BJ (cell line): ENCODE measurements at places on chromosomes 2 and 18. TPM values are rescaled to one million over a fixed set of nuclear protein-coding genes. Genes with fewer than 3 reads are reported as not detected.
A peak's percentile ranks its signal among the peaks of the same experiment; 100 is the strongest.

- DNase-seq: no peak
Measured at GRCh38 chr2:70087702-70088597, 673 bp downstream of the PCBP1 start.

Gene ADD2
- not detected in 2 replicates for polyA plus RNA-seq

DNA sequence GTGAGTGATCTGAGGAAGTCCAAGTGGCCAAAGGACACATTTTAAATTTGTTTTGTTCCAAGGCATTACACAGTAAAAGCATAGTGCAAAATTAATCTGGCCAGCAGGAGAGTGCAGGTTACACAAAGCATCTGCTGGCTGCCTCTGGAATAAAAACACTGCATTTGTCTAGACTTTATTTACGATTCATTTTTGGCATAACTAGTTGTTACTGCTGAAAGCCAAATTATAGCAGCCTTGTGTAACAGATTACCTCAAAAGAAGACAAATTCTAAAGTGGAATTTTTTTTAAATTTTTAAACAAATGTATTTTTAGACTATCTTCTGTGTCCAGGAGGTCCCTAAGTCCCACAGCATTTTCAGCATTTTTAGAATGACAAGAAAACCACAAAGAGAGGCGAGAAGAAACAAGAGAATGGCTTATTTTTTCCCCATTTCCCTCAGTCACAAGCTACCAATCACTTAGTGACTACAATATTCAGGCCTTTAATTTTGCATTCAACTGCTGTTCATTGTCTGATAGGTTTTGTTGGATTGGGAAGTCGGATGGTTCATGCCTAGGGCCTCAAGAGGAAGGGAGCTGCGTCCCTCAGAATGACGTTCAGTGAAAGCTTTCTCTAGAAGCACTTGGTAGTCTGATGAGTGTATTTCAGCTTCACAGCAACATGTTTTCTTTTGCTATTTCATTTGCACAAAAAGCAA lies 46.0 kb downstream of the TMEFF2 start:
- DNase-seq: peak; percentile 67

Gene SNRNP27
- 14.3 and 33.9 TPM in 2 replicates for polyA plus RNA-seq

GRCh38 chr2:13537771-13538349 lies 821.1 kb downstream of the TRIB2 start:
- no peak for DNase-seq

Gene PROM2
- 0.32 and 0.50 TPM in 2 replicates for polyA plus RNA-seq

DNA sequence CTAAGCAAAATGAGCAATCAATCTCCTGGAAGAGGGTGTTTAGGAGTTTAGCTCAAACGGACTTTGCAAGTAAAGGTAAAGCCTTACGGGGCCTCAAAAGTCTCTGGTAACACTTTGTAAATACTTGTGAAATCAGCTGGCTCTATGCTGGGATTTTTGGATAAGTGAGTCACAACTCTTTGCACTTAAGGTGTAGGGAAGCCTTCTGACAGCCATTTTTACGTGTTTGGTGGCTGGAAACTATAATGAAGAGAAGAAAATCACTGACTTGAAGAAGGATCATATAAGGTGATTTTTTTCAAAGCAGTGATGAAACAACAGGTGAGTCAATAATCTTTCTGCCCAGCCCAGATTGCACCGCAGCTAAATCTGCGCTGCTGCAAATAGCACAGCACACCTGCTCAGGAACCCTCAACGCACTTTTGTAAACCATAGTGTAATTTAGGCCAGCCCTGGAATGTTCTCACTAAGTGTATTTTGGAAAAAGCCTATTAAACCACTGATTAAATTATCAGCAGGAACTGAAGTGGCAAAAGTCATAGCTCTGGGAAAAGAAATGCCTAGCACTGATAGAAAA lies 218.8 kb downstream of the AGPS start:
- DNase-seq: no peak

- no peak for DNase-seq
Measured at GRCh38 chr18:59172664-59173249, 33.1 kb downstream of the SEC11C start.

GRCh38 chr2:69966496-69966895 lies 5.1 kb upstream of the ASPRV1 start:
- no peak for DNase-seq

- no peak for DNase-seq
Measured at GRCh38 chr2:171557363-171557762, 35.1 kb downstream of the CYBRD1 start.

Gene PSMA8
- not detected in 2 replicates for polyA plus RNA-seq

- DNase-seq: no peak
Measured at GRCh38 chr2:70962885-70963878, 15.2 kb upstream of the ANKRD53 start.

GRCh38 chr2:151176661-151177060 lies 85.0 kb downstream of the RBM43 start:
- no peak for DNase-seq

Gene REG1A
- not detected in 2 replicates for polyA plus RNA-seq

Gene PLA2R1
- 9.5 and 15.3 TPM in 2 replicates for polyA plus RNA-seq

Gene CFC1
- not detected in 2 replicates for polyA plus RNA-seq

DNA sequence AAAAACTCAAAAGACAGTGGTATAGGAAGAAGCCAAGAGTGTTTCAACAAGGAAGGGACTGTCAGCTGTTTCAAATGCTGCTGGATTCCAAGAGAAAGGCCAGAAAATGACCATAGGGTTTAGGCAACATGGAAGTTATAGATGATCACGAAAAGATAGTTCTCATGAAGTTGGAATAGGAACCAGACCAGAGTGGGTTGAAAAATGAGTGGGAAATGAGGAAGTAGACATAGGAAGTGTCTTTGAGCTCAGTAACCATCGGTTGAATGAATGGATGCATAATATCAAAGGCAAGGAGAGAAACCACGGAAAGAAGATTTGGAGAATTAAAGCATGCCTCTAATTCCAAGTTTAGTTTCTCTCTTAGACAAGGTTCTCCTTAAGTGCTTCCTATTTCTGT lies 1.3 kb downstream of the NCAPH start:
- DNase-seq: no peak

DNA sequence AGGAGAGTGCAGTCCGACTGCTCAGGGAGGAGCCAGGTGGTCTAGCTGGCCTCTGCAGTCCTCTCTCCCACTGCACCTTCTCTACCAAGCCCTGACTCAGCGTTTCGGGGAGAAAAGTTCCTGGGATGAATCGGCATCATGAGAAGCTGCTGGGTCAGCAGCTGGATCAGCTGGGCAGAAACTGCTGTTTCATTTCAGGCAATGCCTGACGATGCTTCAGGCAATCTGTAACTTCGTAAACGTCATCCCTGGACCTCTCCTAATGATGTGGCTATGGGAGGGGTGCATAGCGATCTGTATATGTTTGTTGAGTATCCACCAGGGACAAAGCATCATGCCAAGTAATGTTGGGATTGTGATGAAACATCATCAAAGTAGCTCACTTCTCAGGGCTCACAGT lies 20.7 kb downstream of the LIPG start:
- DNase-seq: no peak

DNA sequence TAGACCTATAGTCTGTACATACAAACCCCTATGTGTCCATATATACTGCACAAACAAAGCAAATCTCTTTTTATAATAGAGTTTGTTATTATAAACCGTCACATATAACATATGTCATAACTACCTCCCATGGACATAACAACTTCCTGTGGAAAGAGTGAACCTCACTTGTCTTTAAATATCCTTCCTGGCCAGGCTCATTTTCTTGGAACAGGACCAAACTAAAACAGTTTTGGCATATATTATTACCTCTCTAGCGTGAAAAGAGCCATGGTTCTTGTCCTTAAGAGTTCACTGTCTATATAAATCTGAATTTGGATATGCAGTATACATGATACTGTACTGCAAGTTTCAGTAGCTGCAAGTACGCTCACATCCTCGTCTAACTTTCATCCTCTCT lies 28.3 kb upstream of the DNAJC27 start:
- no peak for DNase-seq

GRCh38 chr2:205808486-205809121 lies 126.3 kb downstream of the NRP2 start:
- DNase-seq: no peak

DNA sequence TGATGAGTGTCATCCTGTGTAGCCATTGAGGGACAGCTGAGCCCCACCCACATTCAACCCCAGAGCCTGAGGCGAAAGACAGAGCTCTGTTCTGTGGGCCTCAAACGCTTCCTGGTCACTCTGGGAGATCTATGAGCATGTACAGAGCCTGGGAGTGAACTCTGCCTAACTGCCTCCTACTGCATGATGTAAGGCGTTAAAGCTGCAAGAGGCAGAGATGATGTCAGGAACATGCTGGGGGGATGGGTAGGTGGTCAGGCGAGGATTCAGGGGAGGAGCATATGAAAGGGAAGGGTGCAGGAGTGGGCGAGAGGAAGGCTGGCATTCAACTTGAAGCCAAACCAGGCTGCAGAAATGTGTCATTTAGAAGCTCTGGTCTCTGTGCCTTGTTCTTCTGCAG lies 181.0 kb downstream of the TFCP2L1 start:
- no peak for DNase-seq

- peak; percentile 24 for DNase-seq
Measured at GRCh38 chr2:201517094-201517493, 65.6 kb downstream of the STRADB start.

GRCh38 chr2:152445791-152446201 lies 110.8 kb downstream of the FMNL2 start:
- peak; percentile 73 for DNase-seq

GRCh38 chr18:23994361-23994902 lies 20.1 kb upstream of the TTC39C start:
- DNase-seq: peak; percentile 97
